Putamen (tissue), 1 donor: ENCODE measurements at places on chromosomes 6 and 20.

- no peak for DNase-seq
Observed at GRCh38 chr20:33859751-33860150, 48.6 kb downstream of the CHMP4B start.

DNA sequence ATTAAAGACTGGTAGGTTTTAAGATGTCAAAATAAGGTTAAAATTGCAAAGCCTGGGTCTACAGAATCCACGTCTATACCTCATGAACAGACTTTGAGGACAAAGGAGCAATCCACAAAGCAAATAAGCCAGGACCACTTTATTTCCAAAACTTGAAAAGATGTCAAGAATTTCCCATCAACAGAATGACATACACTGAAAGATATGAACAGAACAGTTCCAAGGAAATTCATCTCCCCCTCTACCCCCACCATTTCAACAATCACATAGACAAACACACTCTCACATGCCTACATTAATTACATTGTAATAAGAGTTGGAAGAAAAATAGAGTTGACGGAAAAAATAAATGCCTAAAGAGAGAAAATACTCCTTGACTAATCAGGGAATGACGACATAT lies 45.2 kb upstream of the NHSL1 start:
- no peak for DNase-seq

DNA sequence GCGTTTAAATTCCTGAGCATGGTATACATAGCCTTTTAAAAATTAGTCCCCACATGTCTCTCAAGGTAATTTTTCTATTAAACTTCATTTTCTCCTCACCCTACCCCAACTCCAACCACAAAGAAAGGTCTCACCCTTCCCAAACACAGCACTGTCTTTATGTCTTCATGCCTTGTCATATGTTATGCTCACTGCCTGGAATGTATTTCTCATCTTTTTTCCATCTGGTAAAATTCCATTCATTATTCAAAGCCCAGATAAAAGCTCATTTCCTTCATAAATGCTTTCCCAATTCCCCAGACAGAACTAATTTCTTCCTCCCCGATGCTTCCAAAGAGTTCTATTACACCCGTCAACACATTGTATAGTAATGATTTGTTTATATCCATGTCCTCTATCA lies 302.0 kb downstream of the ALDH8A1 start:
- DNase-seq: no peak

- no peak for DNase-seq
Observed at GRCh38 chr6:107328081-107328480, 131.3 kb downstream of the PDSS2 start.

DNA sequence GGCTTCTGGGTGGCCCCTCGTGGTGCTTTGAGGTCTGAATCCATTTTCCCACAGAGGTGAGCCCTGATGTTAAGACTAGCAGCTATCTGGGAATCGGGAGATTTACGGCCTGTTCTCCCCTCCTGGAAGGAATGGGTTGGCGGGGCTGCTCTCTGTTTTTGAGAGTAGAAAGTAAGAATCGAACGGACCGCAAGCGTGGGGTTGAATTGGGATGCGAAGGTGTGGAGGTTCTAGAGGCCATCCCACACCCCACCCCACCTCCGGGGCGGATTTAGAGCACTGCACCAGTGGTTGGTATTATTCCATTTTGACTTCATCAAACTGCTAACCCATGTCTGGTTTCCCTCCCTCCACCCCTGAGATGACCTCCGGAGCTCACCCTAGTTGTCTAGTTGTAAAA lies 11.5 kb downstream of the PYGB start:
- no peak for DNase-seq
